ENCODE measurements at places on chromosomes 16 and 17. TPM values are rescaled to one million over a fixed set of nuclear protein-coding genes. Genes with fewer than 3 reads are reported as not detected.

CDRT15L2 gene
- total RNA-seq = not detected

WFDC1 gene
- total RNA-seq = 0.76 TPM

MT1A gene
- total RNA-seq = 1.6 TPM

DNA sequence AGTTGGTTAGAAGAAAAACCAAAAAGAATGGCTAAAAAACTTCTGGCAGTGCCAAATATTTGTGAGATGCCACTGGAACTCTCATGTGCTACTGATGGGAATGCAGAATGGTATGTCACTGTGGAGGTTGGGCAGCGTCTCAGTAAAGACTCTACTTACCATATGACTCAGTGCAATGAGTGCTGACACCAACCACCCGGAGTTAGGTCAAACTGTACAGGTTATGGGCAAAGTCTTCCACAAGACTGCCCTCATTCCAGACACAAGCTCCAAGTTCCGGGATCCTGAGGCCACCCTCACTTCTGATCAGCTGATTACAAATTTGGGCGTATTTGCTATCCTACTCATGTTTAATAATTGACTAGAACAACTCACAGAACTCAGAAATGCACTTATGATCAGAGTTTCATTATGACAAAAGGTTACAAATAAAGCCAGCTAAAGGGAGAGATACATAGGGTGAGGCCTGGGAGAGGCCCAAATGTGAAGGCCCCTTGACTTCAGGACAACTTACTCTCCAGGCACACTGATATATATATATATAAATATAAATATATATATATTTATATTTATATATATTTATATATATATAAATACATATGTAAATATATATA lies 114.9 kb downstream of the TRIM37 start:
- DNase-seq = no peak

DNA sequence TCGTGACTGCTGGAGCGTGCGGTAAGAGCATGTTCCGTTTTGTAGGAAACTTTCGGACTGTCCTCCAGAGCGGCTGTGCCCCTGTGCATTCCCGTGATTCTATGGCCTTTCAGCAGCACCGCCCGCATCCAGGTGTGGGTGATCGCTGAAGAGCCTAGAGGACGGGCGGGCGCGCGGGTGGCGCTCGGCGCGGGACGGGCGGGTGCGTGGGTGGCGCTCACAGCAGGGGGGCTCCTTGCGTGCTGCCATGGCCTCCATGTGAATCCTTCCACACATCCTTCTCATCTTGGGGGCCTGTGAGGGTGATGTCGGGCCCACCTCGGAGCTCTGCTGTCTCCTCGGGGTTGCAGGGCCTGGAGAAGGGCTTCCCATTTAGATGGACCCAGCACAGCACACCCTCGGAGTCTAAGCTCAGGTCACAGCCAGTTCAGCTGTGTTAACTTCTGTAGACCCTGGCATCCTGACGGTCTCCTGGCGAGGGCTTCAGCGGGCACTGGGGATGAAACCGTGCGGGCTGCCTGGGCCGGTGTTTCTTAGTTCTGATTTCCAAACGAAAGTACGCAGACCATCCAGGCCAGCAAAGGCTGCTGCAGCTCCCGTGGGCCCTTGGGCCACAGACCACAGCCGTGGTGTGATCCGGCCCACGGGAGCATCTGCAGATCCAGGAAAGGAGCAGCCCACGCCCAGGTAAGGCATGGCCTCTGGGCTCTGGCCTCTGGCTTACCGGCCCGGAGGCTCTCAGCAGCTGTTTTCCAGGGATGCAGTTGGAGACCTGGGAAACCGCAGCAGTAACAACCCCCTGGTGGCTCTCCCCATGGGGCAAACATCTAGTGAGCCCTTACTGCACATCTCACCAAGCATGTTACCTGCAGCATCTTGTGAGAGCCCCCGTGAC lies 339.4 kb downstream of the FOXL1 start:
- no peak for DNase-seq

DNA sequence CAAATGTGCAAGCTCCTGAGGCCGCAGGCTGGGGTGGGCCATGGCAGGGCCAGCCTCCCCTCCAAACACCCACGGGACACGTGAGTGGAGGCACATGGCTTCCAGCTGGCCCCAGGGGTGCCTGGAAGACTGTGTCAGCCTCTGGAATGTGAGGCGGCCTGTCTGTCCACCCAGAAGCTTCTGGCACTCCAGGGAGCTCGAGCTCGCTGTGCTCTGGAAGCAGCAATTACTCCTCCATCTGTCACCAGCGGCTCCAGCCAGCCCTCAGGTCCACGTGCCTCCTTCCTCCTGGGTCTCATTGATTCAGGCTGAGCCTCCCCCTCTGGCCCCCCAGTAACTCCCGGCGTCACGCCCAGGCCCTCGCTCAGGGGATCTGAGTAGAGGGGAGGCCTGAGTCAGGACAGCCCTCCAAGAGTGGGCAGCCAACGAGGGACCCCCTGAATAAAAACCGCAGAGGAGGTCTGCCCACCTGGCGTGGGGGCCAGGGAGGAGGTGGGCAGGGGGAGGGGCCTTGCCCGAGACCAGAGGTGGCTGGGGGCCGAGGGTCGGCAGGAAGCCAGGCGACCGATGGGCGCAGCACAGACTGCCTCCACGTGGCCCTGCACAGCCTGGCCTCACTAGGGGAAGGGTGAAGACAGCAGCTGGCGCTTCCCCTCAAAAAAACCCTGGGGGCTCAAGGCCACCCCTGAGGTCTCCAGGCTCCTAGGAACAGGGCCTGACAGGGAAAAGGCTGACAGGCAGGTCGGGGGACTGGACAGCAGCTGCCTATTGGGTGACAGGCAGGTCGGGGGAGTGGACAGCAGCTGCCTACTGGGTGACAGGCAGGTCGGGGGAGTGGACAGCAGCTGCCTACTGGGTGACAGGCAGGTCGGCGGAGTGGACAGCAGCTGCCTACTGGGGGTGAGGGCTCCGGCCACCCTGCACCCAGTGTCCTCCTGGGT lies 11.9 kb downstream of the PIEZO1 start:
- DNase-seq = peak; percentile 85

GRCh38 chr17:77295241-77295853 lies 154.6 kb downstream of the SEC14L1 start:
- peak; percentile 13 for DNase-seq

DNA sequence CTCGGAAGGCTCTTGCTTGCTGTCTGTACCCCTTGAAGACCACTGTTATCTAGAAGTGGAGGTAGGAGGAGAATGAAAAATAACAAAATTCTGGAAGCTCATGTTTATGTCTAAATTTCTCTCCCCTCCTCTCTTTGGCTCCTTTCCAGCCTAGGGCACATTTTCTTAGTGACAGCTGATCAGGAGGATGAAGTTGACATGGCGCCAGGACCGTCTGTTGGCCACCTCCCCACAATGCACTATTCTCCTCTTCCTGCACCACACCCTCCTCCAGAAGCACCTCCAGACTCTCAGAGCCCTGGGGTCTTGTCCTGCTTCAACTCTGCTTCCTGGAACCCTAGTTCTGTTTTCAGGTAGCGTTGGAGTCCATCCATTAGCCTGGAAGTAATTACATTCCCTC lies 25.5 kb upstream of the SSTR2 start:
- no peak for DNase-seq

All from right cardiac atrium (tissue), 5 donors.